ENCODE measurements at places on chromosomes 3 and 15. TPM values are rescaled to one million over a fixed set of nuclear protein-coding genes. Genes with fewer than 3 reads are reported as not detected.

INTS14 gene
- total RNA-seq: 26.4 TPM

PCCB gene
- total RNA-seq: 82.7 TPM

CAV3 gene
- total RNA-seq: not detected

- H3K27ac ChIP-seq: no peak overlapping the region
- no peak for DNase-seq
- H3K4me3 ChIP-seq: no peak overlapping the region
- no peaks in the 10 kb centered on the region for H3K4me1 ChIP-seq
These were observed 213.4 kb upstream of the TBL1XR1 start for GRCh38 chr3:177410730-177411129.

DNA sequence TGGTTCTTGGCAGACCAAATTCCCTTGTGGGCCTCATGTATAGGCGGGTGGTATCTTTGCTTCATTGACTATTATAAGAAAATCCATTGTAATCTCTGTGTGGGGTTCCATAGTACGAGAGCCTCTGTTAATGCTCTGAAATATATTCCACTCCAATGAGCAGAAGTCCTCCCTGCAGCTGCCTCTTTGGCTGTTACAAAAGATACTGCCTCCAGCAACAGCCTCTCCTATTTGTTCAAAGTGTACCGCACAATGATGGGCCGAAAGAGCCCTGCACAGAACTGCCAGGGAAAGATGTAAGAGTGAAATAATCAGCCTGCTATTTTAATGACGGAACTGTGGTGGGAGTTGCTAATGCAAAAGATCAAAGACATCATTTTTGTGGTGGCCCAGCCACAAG is 48.9 kb downstream of the GRK7 start:
- no peaks in the 10 kb centered on the region for H3K36me3 ChIP-seq
- H3K4me1 ChIP-seq: no peaks in the 10 kb centered on the region
- no peaks in the 10 kb centered on the region for H3K27me3 ChIP-seq
- H3K27ac ChIP-seq: no peak overlapping the region
- no peak for DNase-seq

DNA sequence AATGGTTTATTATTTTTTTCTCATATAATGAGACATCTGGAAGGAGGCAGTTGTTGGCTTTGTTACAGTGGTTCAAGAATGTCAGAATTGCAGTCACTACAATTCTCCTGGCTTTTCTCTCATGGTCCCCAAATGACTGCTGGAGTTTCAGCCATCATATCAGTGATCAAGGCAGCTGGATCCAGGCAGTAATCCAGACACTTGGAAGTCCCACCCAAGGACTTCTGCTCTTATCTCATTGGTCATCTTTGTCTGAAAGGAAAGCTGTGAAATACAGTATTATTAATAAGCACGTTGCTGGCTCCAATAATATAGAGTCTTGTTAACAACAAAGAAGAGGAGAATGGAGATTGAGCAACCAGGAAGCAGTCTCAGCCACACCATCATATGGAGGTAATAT is 22.9 kb upstream of the MED12L start:
- DNase-seq: no peak
- H3K36me3 ChIP-seq: no peaks in the 10 kb centered on the region
- H3K27ac ChIP-seq: no peak overlapping the region
- no peaks in the 10 kb centered on the region for H3K27me3 ChIP-seq
- H3K4me3 ChIP-seq: no peak overlapping the region

DNA sequence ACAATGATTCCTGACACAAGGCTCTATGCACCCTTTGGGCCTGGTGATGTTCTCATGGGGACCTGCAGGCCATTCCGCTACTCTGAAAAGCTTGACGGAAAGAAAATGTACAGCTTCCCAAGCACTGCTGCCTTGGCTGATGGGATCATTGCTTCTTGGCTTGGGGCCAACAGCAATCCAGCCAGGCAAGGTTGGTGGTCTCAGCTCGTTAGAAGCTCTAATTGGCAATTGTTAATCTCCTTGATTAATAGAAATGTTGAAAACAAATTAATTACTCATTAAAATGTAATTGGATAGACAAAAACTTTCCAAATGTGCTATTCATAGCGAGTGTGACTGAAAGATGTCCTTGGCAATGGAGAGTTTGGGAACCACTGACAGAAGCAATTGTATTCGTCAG is 16.3 kb upstream of the MYZAP start:
- DNase-seq: no peak
- no peaks in the 10 kb centered on the region for H3K27me3 ChIP-seq
- H3K27ac ChIP-seq: no peak overlapping the region

DNA sequence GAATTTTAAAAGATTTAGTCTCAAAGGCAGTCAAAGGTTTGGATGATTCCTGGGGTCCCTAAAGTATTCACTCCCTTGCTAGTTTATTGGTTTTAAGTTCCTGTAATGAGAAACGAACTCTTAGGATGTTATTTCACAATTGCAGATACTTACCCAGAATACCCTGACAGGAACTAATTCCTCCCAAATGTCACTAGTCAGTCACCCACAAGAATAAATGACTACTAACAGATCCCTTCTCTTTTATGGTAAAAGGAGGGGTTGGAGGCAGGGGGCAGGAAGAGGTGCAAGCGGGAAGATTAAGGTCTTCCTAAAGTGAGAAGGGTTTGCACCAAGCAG is 174.2 kb upstream of the SLC2A2 start:
- H3K27ac ChIP-seq: no peak overlapping the region
- no peak for DNase-seq
- H3K36me3 ChIP-seq: no peaks in the 10 kb centered on the region
- H3K4me1 ChIP-seq: no peaks in the 10 kb centered on the region
- H3K4me3 ChIP-seq: no peak overlapping the region
- H3K27me3 ChIP-seq: no peaks in the 10 kb centered on the region

DNA sequence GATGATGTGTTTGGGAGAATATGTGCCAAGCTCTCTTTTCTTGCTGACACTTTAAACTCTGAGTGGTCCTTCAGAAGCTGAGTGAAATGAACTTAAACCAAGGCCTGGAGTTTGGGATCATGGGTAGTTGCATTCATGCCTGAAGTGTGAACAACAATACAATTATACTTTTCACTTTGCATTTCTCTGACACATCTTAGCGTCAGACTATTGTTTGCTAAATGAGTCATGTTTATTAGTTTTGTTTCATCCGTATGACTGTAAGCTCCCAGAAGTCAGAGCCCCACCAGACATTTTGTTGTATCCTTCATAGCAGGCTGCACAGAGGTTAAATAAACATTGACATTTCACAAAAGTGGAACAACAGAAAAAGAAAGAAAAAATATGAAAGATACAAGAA is 542.6 kb downstream of the TUSC7 start:
- H3K4me1 ChIP-seq: peaks cover 4% of the 10 kb centered on the region
- H3K4me3 ChIP-seq: no peak overlapping the region
- no peak overlapping the region for H3K27ac ChIP-seq

DNA sequence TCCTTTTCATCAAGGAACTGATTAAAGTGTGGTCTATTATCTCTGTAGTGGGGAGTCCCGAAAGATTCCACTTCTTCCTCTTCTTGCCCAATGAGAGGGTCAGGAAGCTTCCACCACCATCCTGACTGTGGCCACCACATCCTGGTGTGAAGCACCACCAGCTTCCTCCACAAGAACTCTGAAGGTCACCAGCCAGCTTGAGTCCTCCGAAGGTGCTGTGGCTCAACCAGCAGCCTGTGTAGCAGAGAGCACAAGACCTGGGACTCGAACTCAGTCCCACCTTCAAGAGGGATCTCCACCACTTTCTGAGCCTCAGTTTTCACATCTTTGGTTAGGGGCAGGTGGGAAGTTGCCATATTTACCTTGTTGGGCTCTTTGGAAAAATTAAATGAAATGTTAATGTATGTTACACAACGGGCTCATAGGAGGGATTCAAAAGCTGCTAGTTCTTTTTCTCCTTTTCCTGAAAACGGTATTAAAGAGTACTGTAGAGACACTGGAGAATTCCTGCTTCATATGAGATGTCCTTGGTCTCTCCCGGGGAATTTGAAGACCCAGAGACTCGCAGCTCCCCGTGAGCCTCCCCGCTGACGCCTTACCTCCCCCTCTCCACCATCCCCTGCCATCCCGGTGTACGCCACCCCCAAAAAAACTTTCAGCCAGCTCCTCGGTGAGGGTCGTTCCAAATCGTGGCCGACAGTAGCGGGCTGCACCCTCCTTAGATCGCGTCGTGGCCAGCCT is 816 bp upstream of the ACAN start:
- peaks cover 8% of the 10 kb centered on the region for H3K27me3 ChIP-seq
- no peak for DNase-seq
- no peak overlapping the region for H3K4me3 ChIP-seq
- H3K27ac ChIP-seq: no peak overlapping the region

- DNase-seq: no peak
- H3K27ac ChIP-seq: no peak overlapping the region
- no peak overlapping the region for H3K4me3 ChIP-seq
- no peaks in the 10 kb centered on the region for H3K36me3 ChIP-seq
- no peaks in the 10 kb centered on the region for H3K27me3 ChIP-seq
These were observed 75.3 kb upstream of the CMTM7 start for GRCh38 chr3:32316319-32316718.

GRCh38 chr15:38895326-38896255 is 331.0 kb upstream of the RASGRP1 start:
- H3K27ac ChIP-seq: no peak overlapping the region
- DNase-seq: no peak
- no peak overlapping the region for H3K4me3 ChIP-seq
- no peaks in the 10 kb centered on the region for H3K4me1 ChIP-seq
- H3K27me3 ChIP-seq: no peaks in the 10 kb centered on the region

Data from liver (tissue), 10 donors.